ENCODE measurements at places on chromosomes 11 and 22. TPM values are rescaled to one million over a fixed set of nuclear protein-coding genes. Genes with fewer than 3 reads are reported as not detected.

The APOC3 gene
- total RNA-seq: 7.3 TPM

The IRAG1 gene
- total RNA-seq: 10.1 TPM

The TRIM49 gene
- total RNA-seq: not detected

The CAPN5 gene
- total RNA-seq: 7.8 TPM

The GUCY1A2 gene
- 4.4 TPM for total RNA-seq

The RTN4R gene
- total RNA-seq: 1.8 TPM

The OAF gene
- 53.7 TPM for total RNA-seq

The PRG2 gene
- total RNA-seq: not detected

The ZP1 gene
- not detected for total RNA-seq

The ACCS gene
- 14.3 TPM for total RNA-seq

The ME3 gene
- 20.8 TPM for total RNA-seq

The ADAMTS15 gene
- total RNA-seq: 0.52 TPM

The RRAS2 gene
- total RNA-seq: 15.8 TPM

The SCUBE1 gene
- under 0.01 TPM for total RNA-seq

The KLHL22 gene
- total RNA-seq: 11.9 TPM

The WBP2NL gene
- total RNA-seq: 5.2 TPM

The MS4A15 gene
- not detected for total RNA-seq

The FAM180B gene
- total RNA-seq: 0.66 TPM

The OR8D1 gene
- not detected for total RNA-seq

The OR8U1 gene
- total RNA-seq: not detected
